Foreskin melanocyte (primary cell): ENCODE measurements at places on chromosomes 4 and X.

DNA sequence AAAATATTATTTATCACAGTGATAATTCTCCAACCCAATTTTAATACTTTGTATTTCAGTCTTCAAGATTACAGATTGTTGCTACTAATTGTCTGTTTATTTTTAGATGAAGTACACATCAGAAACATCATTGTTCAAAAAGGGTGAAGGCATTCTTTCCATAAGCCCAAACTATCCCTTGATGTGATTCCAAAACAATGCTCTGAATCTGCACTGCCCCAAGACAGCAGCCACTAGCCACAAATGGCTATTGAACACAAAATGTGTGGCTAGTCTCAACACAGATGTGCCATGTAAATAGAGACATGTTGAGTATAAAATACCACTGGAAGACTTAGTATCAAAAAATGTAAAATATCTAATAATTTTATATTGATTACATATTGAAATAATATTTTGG, 150.7 kb upstream of the MAB21L2 start:
- DNase-seq, result no peak

DNA sequence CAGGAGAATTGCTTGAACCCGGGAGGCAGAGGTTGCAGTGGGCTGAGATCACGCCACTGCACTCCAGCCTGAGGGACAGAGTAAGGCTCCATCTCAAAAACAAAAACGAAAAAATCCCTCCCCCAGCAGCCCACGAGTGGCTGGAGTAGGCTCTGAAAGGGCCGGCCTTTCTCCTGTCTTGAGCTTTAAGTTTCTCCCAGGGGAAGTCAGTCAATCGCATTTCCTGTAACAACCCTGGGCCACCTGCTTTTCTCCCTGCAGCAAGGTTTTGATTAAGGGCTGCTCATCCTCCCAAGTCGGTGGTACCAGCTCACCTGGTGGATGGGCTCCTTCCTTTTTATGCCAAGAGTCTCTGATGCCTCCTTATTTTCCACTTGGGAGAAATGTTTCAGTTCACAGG, 2.0 kb upstream of the NYX start:
- DNase-seq, result no peak

DNA sequence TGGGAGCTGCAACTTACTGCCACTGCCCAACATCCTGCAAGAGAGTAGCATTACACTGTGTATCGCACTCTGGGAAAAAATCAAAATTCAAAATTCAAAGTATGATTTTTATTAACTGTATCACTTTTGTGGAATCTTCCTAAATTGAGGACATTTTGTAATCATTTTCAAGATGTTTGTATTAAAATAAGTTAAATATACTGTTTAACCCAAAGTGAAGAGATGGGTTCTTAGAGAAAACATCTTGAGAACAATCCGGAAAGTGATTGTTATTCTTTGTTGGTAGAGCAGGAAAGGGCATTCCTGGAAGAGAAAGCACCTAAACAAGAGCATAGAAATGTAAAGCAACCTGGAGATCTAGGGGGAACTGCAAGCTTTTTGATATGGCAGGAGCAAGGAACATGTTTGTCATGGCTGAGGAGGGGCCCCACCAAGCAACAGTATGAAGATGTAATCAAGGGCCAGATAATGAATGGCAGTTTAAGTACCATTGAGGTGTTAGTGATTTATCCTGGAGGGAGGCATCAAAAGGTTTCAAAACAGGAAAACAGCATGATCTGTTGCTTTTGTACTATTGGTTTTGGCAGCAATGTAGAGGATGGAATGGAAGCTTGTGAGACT, 14.1 kb upstream of the SEC24D start:
- DNase-seq, result no peak

GRCh38 chrX:843306-843705, 212.7 kb downstream of the SHOX start:
- DNase-seq, result no peak
